Frontal cortex (tissue), 4 donors: ENCODE measurements at places on chromosomes 3 and 15. TPM values are rescaled to one million over a fixed set of nuclear protein-coding genes. Genes with fewer than 3 reads are reported as not detected.

Gene MYEF2
- total RNA-seq: 117 TPM

DNA sequence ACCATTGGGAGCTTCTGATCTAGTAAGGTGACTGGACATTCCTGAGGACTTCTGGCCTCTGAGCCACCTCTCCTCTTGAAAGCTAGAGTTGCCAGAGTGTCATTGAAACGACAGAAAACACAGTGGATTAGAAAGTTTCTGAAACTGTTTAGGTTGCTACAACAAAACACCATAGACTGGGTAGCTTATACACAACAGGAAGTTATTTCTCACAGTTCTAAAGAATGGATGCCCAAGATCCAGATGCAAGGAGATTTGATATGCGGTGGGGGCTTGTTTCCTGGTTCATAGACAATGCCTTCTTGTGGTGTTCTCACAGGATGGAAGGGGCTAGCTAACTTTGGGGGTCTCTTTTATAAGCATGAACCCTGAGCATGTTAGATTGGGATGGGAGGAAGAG lies 43.3 kb upstream of the ZNF385D start:
- DNase-seq: no peak

- no peak for DNase-seq
These were observed 35.1 kb downstream of the SLC25A26 start for GRCh38 chr3:66255865-66256264.

GRCh38 chr15:36039996-36040572 lies 494.1 kb upstream of the DPH6 start:
- no peak for DNase-seq

GRCh38 chr3:68699541-68699940 lies 232.8 kb downstream of the TAFA4 start:
- DNase-seq: no peak

DNA sequence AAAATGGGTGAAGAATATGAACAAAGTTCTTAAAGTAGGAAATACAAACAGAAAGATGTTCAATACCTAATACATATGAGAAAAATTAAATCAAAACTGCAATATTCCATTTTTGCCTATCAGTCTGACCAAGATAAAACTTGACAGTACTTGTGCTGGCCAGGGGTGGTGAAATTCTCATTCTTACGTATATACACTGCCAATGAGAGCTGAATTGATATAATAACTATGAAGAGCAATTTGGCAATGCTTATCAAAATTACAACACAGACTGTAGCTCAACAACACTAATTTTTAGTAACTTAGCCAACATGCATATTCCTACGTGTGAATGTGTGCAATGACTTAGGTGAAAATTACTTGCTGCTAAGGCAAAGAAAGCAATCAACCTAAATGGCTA lies 90.2 kb downstream of the SETD2 start:
- DNase-seq: no peak
